ENCODE measurements at places on chromosomes 1 and 21.
A peak's percentile ranks its signal among the peaks of the same experiment; 100 is the strongest.

- ATAC-seq: no peak
These were observed 109.4 kb upstream of the DUSP10 start for GRCh38 chr1:221851336-221851735.

DNA sequence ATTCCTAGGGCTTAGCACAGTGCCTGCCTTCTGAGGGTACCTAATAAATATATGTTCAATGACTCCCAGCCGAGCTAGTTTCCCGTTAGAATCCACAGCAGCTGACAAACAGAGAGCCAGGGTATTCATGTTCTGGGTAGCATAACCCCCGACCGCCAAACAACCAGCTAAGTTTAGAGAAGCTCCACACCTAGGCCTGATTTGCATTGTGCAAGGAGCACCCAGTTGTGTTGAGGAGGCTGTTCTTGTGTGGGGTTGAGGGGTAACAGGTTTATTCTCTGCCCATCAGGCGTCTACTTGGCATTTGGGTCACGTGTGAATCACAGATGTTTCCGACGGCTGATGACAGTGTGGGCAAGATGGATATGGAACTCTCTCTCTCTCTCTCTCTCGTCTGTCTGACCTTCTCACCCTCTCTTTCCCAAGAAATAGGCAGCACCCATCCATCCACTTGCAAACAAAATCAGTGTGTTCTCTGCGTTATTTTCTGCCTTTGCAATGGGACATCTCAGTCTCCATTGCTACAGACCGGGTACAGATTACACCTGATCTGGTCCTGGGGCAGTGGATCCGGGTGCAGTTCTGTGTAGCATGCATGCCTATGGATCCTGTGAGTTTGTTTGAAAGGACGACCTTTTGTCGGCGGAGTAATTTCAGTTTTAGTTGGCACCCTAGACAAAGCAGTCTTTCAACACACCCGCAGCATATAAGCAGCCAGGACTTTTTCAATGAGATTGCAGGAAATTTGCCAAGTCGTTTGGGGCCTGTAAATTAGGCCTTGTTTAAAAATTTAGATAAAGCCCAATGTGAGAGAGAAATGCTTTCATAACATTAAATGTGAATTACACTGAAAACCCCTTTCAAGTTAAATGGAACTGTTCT is 29.4 kb downstream of the KAZN start:
- ATAC-seq: no peak

GRCh38 chr1:229434641-229435051 is 752 bp upstream of the ACTA1 start:
- no peak for ATAC-seq

DNA sequence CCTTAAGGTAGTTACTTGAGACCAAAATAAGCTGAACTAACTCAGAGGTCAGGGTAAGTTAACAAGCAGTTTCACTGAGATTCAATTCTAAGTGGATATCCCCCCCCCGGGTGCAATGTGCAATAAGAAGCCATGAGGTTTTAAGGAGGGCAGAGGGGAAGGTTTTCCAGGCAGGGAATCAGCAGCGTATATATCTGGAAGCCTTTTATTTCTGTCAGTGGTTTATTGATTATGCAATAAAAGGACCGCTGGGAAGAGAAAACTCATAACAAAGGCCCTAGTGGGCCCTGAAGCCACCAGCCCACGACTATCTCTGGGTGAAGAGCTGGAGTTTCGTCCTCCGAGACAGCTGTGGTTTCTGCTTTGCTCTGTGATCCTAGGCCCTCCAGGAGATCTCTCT is 53.1 kb upstream of the CTPS1 start:
- no peak for ATAC-seq

- no peak for ATAC-seq
These were observed 7.8 kb downstream of the STMN1 start for GRCh38 chr1:25898223-25899015.

DNA sequence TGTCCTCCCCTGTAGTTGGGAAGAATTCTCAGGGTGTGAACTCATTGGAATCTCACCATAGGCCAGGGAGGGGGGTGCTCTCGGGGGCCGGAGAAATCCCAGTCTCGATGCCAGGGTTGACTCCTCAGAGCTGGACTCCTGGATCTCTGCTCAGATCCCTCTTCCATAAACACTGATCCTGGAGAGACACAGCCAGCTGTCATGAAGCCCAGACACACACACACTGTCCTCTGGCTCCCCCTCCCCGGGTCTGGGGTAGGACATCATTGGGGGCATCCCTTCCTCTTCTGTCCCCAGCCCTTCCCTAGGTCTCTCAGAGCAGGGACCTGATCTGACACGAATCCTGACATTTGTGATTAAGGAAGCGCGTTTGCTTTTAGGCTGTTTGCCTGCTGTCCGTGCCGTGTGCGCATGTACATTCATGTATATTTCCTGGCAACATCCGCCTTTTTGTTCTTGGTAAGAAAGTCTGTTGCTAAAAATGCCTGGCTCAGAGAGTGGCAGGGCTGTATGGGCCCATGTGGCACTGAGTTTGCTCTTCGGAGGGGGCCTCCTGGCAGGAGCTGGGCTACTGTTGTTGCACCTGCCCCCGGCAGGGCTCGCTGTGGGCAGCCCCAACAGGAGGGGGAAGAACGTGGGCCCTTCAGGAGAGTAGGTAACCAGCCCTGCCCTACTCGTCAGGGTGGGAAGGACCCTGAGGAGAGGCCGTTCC is 45.4 kb upstream of the SELENON start:
- ATAC-seq: peak; percentile 29

DNA sequence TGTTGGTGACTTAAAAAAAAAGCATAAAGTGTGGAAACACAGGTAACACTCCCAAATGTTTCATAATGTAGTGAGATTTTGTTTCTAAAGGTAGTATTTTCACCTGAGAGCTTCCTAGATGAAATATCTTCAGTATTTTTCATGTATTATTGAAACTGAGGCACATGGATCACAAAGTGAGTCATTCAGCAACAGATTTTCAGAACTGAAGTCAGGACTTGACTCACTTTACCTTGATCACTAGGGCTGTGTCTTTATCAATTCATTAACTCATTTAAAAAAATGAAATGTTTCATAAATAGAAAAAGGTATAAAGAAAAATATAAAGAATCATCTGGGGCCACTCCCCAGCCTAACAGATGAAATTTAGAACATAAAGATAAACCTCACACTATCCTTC is 66.5 kb upstream of the RCC1 start:
- ATAC-seq: no peak

- no peak for ATAC-seq
These were observed 16.4 kb upstream of the SLC44A3 start for GRCh38 chr1:94803517-94804441.

GRCh38 chr1:54340878-54341277 is 65.3 kb downstream of the SSBP3 start:
- no peak for ATAC-seq

GRCh38 chr1:95145493-95145892 is 28.3 kb downstream of the TLCD4 start:
- ATAC-seq: no peak

DNA sequence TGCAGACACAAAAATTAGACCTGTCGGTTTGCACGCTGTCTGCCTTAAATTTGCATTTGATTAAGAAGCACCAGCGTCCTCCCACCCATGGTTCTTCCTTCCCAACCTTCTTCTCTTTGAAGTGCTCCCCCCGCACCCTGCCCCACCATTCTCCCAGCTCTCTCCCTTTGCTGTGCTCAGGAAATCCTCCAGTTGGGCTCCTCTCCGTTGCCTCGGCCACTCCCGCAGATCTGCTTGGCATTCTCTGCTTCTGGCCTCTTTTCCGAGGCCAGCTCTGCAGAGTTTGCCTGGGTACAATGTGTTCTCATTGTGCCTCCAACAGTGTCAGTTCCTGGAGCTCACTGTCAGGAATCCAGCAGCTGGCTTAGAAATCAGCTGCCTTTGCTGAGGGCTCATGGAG is 126.1 kb downstream of the NAV1 start:
- no peak for ATAC-seq
